AG08395 (cell line): ENCODE measurements at places on chromosomes 4 and X.
A peak's percentile ranks its signal among the peaks of the same experiment; 100 is the strongest.

DNA sequence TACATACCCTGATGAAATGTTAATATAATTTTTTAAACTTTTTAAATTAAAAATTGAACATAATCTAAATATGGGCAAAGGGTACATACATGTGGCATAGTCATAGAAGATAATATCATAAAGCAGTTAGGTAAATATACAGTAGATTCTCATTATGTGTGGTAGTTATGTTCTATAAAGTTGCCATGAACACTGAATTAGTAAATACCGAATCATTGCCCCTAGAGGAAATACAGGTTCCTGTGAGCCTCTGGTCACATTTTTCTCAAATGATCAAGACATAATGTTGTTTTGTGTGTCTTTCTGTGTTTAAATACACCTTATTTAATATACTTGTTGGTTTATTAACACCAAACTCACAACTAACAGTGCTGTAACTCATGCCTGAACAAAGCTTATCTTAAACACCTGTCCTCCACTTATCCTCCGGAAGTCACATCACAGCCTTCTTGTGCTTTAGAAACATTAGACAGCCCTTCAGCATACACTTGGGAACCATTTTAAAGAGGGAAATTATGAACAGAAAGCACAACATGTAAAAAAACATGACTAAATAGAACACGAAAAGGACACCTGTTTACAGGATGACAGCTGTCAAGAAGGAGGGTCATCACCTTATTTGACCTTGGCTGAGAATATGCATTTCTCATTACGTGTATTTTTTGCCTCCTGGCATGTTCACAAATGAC is 169.4 kb upstream of the NAP1L5 start:
- DNase-seq: no peak

DNA sequence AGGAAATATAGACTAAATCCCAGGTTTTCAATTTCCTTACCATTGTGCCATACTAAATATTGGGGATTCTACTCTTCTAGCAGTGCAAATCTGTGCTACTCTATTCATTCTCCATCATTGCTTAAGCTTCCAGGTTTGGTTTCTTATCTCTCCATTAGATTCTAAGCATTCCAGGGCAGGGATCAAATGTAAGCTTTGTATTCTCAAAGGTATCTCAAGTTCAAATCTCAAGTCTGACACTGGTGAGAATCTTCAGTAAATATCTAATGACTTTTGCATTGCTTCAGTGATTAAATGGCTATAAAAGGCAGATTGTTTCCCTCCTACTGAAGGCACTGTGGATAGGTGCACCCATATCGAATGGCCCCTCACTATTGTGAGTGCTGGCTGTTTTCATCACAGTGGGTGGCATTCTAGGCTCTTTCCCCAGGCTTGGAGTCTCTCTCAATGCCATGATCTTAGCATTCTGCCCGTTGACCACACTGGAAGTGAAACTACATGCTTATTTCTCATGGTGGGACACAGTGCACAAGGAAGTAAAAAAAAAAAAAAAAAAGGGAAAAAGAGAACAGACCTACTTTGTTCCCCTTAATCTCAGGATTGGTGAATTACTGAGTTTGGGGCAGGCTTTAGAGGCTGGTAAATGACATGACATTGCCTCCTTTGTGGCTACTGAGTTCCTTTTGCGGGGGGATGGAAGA is 28.7 kb downstream of the FAM9C start:
- DNase-seq: no peak

DNA sequence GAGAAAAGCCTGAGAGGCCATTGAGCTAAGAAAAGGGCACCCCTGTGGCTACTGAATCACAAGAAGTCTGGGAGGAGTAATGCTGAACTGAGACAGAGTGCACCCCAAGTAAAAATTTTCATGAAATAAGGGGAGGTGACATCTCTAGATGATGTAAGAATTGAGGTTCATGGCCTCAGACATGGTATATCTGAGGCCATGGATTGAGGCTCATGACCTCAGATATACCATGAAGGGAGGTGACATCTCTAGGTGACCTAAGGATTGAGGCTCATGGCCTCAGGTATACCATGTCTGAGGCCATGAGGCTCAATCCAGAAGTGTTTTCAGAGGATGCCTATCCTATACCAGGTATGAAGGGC is 560.9 kb downstream of the INPP4B start:
- DNase-seq: no peak

GRCh38 chrX:133771086-133771646 is 214.2 kb downstream of the GPC3 start:
- DNase-seq: no peak

DNA sequence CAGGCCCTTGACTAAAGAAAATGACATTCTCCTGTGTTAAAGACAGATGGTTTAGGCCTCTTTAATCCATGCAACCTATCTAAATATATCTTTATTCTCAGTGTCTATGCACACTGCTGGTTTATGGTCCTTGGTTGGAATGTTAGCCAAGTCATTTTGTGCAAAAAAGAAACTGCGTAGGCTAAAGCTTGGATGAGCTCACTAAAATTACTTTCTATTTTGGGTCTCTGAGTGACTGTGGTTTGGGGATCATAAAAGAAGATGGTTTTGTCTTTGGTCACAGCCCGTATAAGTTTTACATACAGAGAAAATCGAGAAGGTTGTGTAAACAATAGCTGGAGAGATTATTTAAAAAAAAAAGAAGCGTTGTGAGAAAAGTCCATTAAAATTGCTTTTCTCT is 443.6 kb downstream of the UBE2NL start:
- DNase-seq: no peak

GRCh38 chrX:11648705-11649519 is 16.8 kb downstream of the ARHGAP6 start:
- no peak for DNase-seq

DNA sequence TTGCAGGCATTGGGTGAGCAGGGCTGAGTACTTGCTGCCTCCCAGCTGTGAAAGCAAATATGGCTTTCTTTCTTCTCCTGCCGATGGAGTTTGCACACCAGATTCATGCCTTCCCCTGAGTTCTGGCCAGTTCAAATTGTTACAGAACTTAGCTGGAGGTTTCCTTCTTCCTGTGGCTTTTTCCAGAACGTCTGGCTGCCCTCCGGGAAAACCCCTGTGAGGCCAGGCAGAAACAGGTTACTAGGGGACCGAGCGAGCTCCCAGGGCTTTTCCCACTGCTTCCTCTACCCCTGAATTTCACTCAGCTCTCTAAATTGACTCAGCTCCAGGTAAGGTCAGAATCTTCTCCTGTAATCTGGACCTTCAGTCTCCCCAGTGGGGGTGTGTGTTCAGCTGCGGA is 482.4 kb downstream of the C4orf33 start:
- no peak for DNase-seq

DNA sequence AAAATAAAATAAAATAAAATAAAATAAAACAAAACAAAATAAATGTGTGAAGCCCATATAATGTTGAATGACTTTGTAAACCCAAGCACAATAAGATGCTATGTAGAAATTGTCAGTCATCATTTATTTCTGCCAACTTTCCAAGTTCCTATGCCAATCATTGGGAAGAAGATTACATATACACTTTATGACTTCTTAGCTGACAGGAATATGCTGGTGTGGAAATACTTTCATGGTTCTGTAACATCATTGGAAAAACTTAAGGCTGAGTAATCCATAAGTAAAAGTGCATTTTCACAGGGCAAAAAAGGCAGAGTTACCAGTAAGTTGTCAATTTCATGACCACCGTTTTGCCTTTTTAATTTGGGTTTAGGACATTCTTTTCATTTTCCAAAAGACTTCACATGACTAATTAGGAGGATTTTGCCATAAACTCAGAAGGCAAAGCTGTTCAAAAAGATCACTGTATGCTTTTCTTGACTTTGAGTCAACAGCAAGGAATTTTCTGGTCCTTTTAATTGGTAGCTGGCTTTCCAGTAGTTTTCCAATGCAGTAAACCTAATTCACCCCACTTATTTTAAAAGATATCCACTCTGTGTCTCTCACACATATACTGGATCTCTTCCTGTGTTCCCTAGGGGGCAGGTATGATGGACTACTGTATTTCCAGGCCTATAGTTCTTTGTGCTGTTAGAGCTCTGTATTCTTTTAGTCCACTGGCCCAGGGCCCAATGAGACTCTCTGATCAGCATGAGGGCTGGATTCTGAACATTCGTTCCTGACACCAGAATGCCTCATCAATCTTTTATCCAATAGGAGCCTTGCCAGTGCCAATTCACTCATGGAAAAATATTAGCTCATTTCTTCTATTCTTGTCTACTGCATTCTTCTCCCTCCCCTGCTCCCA is 26.2 kb upstream of the SCRG1 start:
- peak; percentile 74 for DNase-seq

GRCh38 chrX:95071052-95071451 is 1397.0 kb downstream of the FAM133A start:
- DNase-seq: no peak

- DNase-seq: peak; percentile 19
Observed at GRCh38 chrX:103248553-103248952, 6.4 kb downstream of the TCEAL8 start.

DNA sequence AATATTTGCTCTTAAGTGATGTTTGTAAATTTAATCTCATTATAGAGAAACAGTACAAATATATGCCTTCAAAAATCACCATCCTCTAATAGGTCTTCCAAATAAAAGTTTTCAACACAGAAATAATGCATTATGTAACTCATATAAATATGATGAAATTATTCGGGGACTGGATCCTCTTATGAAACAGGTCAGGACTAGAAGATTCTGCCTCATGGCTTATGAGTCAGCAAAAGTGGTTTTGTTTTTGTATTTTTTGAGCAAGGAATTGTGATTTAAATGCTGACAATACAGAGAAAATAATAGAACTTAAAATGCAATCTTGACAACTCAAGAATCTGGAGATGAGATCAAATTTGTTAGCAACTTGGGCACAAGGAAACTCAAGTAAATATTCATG is 179.7 kb upstream of the NDP start:
- DNase-seq: no peak

- peak; percentile 94 for DNase-seq
Observed at GRCh38 chr4:185112104-185112503, 31.0 kb upstream of the SLC25A4 start.

DNA sequence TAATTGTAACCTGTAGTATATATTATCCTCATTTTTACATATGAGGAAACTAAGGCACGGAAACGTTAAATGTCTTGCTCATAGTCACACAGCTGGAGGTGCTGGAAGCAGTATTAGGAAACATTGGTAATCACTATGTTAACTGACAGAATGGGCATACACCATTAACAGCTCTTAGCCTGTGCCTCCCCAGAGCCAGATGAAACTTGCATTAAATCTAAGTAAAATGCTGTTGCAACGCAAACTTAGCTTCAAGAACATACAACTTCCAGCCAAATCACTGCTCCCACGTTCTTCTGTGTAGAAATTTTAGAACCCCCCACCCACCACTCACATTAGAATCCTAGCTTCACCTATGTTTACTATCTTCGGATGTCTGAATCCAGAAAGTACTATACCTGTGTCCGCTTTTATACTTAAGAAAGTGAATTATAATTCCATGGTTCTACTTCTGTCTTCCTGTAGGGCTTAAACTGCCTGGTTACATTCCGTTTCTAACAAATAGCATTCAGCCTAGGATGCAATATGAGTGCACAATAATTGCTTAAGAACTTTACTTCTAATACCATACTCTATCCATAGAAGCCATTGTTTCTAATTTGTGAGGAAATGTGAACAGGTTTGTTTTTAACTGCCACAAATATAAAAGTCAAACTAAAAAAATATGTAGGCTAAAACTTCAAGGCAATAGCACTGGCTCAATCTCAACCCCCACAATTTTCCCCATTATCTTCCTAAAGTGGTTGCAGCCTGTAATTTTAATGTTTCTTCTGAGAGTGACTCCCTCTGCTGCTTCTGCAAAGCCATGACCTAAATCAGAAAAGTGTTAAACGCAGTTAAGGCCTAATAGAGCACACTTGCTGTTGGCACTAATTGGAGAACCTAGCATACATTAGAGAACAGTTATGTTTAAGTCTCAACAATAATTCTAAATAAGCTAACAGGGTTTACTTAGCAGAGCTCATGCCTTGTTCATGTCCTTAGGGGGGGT is 4.4 kb downstream of the UNC5C start:
- no peak for DNase-seq

GRCh38 chr4:8295471-8295870 is 25.9 kb downstream of the HTRA3 start:
- DNase-seq: no peak

GRCh38 chr4:77072195-77072753 is 3.5 kb downstream of the CCNI start:
- no peak for DNase-seq

- DNase-seq: no peak
Observed at GRCh38 chrX:9651737-9652136, 113.9 kb downstream of the GPR143 start.

- no peak for DNase-seq
Observed at GRCh38 chr4:185903205-185903604, 91.2 kb upstream of the SORBS2 start.
